ENCODE measurements at places on chromosomes 6 and 20.
A peak's percentile ranks its signal among the peaks of the same experiment; 100 is the strongest.

DNA sequence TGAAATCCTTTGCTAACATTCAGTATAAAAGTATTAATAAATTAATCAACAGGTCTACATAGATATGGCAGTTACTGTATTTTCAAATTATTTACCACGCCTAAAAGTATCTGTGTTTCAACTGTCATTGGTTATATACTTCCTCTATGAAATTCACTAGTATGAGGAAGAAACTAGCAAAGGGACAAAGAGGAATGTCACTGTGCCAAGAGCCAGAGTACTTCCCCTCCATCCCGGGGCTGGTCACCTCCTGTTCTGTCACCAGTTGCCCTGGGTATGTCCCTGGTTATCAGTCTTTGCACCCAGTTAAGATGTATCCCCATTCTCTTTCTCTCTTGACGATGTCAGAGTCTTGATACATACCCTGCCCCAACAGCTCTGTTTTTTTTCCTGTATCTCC, 476.8 kb upstream of the SOX4 start:
- DNase-seq, result no peak

DNA sequence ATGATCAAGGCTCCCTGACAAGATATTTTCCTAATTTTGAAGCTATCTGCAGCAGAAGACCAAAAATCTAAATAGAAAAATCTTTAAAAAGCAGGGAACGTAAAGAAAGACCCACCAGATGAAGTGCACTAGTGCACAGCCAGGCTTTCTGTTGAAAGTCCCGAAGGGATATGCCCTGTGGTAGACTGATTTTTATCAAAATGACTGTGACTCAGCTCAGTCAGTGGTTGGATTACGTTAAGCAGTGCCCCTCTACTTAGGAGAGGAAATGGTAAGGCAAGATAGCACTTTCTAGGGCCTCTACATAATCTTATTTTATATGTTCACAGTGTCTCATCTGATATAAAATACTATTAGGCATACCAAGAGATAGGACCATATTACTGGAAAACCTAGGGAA, 123.4 kb upstream of the RAB32 start:
- DNase-seq, result no peak

- peak; percentile 48 for DNase-seq
Observed at GRCh38 chr6:16136621-16137450, 8.0 kb downstream of the MYLIP start.

GRCh38 chr6:68728159-68728979, 93.3 kb downstream of the ADGRB3 start:
- DNase-seq, result no peak

GRCh38 chr6:138814179-138814834, 18.4 kb downstream of the ECT2L start:
- DNase-seq, result no peak

- no peak for DNase-seq
Observed at GRCh38 chr6:44397424-44398164, 10.1 kb downstream of the CDC5L start.

DNA sequence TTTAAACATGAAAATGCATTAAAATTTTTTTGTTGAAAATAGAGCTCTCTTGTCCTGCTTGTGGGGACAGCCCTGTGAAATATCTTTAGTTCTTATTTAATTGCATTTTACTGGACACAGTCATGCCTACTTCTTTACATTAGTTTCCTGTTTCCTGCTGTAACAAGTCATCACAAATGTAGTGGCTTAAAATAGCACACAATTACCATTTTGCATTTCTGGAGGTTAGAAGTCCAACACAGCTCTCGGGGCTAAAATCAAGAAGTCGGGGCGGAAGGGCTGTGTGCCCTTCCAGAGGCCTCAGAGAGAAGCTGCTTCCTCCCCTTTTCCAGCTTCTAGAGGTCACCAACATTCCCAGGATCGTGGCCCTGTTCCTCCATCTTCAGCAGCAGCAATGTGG, 29.4 kb downstream of the PNLDC1 start:
- no peak for DNase-seq

- no peak for DNase-seq
Observed at GRCh38 chr6:39189915-39190544, 39.2 kb downstream of the KCNK5 start.

- DNase-seq, result peak; percentile 79
Observed at GRCh38 chr6:118776607-118777549, 117.1 kb upstream of the ASF1A start.

Measured in CD4-positive, alpha-beta T cell treated with Interleukin-1 beta for 1 hour (primary cell).